ENCODE measurements at places on chromosomes 11 and 22. TPM values are rescaled to one million over a fixed set of nuclear protein-coding genes. Genes with fewer than 3 reads are reported as not detected.
A peak's percentile ranks its signal among the peaks of the same experiment; 100 is the strongest.

DNA sequence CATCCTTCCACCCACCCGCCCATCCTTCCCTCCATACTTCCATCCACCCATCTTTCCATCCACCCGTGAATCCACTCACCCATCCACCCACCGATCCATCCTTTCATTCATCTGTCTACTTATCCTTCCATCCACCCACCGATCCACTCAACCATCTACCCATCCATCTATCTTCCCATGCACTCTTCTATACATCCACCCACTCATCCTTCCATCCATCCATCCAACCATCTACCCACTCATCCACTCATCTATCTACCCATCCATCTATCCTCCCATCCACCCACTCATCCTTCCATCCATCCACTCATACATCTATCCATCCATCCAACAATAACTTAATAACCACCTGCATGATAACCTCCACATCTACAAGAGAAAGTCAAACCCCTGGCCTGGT lies 47.3 kb downstream of the WNT7B start:
- no peak for DNase-seq

- no peak for DNase-seq
Measured at GRCh38 chr11:70443773-70444030, 45.4 kb downstream of the CTTN start.

GRCh38 chr11:59259867-59260475 lies 47.2 kb upstream of the MPEG1 start:
- no peak for DNase-seq

GRCh38 chr22:41813726-41814410 lies 13.4 kb downstream of the CCDC134 start:
- DNase-seq = no peak

GRCh38 chr22:47608421-47608820 lies 846.0 kb downstream of the TBC1D22A start:
- no peak for DNase-seq

GRCh38 chr22:41178425-41178975 lies 26.6 kb upstream of the L3MBTL2 start:
- no peak for DNase-seq

- no peak for DNase-seq
Measured at GRCh38 chr11:133041928-133042882, 490.1 kb downstream of the OPCML start.

DNA sequence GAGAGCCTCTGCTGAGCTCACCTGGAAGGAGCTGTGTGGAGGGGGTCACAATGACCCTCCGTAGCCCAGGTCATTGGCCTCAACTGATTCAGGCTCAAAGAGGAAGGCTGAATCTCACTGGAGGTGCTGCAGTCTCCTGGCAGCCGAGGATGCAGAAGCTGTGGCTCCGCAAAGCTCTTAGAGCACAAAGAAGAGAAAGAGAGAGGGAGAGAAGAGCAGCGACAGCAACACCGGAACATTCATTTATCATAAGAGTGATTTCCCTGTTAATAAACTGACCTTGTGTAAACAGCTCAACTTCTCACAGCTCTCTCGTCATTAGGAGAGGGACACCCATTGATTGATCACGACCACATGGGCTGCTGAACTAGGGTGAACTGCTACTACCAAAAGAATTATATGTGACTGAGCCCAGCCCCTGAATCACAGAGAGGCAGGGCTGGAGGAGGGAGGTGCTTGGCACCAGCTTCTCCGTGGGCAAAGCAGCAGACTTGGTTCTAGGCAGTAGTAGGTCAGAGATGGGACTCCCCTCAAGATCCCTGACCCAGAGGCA lies 281.7 kb downstream of the NXPE2 start:
- DNase-seq = no peak

- no peak for DNase-seq
Measured at GRCh38 chr11:86795949-86796348, 4.4 kb upstream of the PRSS23 start.

DNA sequence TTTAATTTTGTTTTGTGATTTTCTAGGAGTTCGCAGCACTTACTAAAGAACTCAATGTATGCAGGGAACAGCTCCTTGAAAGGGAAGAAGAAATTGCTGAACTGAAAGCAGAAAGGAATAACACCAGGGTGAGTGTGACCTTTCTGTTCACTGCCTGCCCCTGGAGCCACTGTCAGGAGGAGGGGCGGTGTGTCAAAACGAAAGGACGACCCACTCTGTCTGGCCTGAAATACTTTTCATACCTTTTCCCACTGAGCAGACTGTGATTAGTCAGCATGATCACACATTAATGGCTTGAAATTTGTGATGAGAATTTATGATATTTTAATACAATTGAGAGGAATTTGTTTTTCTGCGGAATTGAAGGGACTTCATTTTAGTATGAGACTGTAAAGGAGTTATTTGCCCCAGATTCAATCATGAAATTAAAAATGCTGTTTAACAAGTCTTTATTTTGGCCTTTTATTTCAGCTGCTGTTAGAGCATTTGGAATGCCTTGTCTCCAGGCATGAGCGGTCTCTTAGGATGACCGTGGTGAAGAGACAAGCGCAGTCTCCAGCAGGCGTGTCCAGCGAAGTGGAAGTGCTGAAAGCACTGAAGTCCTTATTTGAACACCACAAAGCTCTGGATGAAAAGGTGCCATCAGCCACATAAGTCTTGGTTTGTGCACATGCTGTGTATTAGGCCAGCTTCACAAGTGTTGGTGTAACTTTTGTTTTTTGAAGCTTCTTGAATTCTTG lies 54.1 kb downstream of the PPFIA1 start:
- DNase-seq = no peak

DNA sequence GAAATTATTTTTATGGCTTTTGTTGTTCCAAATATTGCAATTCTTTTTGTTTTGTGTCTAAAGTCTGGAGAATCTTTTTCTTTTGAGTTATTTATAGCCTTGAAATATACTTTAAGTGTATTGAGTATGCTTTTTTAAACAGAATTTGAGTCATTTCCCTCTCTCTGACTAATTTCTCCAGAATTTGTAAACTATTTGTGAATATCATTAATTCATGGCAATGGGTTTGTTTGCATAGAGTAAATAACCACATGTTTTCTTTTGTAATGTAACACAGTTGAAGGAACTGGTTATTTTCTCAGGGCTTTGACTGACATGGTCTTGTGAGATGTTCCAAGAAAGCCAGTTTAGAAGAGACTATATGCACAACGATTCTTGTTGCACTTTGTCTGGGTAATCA lies 30.9 kb upstream of the MPEG1 start:
- DNase-seq = no peak

DNA sequence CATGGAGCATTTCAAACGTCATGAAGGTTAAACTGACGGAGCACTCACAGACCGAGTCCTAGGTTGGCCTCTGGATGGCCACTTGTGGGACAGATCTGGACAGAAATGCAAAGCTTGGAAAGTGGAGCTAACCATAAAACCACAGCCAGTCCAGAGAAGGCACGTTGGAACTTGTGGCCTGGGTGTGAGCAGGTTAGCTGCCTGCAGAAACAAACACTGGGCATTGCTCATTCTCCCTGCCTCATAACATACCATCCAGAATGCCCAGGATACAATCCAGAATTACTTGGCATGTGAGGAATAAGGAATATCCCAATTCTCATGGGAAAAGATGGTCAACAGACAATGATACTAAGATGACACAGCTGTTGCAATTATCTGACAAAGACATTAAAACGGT lies 1005.0 kb downstream of the TBC1D22A start:
- no peak for DNase-seq

DNA sequence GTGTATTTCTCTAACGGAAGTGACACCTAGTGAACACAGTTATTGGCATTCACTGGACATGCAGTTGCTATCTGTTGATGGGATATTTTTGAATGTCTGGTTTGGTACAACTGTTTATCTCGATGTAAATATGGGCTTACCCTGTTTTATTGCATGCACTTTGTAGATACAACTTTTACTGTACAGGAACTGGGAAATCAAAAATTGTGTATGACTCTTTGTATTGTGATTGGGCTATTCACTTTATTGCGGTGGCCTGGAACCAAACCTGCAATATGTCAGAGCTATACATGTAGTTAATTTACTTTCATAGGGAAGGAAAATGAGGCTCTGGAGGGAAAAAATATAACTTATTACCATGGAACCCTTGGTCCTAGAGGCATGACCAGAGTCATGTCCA lies 380.7 kb upstream of the KIRREL3 start:
- no peak for DNase-seq

DNA sequence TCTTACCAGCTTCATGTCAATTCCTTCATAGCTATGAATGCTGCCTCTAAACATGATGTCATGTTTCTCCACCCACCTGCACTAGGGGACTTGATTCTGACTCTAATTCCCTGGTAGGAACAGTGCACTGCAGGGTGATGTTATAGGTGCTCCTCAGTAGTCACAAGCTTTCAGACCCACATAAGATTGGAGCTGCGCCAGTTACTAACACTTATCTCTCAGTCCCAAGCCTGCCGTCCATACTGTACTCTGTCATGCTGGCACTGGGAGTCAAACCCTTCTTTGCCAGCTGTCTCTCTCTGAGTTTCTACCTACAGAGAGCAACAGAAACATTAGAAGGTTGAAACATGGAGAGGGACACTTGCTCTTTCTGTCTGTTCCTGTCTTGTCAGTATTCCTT lies 5.5 kb downstream of the OR56A1 start:
- DNase-seq = peak; percentile 7

DNA sequence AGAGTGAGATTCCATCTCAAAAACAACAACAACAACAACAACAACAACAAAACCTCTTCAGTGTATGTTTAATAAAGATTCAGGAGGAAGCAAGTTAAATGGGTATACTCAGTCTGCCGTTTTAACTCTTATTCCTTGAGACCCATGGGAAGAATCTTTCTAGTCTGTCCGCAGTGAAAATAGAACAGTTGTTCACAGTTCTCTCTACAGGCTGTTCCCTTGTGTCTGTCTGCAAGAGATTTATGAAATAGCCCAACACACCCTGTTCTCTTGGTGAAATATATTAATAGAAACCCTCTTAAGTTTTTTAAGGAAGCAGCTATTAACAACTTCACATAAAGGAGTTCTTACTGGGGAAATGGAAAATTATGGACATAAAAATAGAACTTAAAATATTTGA lies 682.2 kb upstream of the RAG2 start:
- no peak for DNase-seq

The SLC35E4 gene
- 5.8 TPM for polyA plus RNA-seq

The GRAMD1B gene
- polyA plus RNA-seq = 9.0 TPM

The ST14 gene
- polyA plus RNA-seq = 81.4 TPM

The PICALM gene
- 46.4 TPM for polyA plus RNA-seq

The FAM180B gene
- not detected for polyA plus RNA-seq

The ANO1 gene
- polyA plus RNA-seq = 6.2 TPM
